Activated naive CD4-positive, alpha-beta T cell treated with anti-CD3 and anti-CD28 coated beads, Interleukin-2, amount 10 ng/mL, durations not matched to agents 5 hours and 36 hours (primary cell): ENCODE measurements at places on chromosomes 4 and X. TPM values are rescaled to one million over a fixed set of nuclear protein-coding genes. Genes with fewer than 3 reads are reported as not detected.

Gene IL15
- 1.1 TPM for total RNA-seq

Gene SLC49A3
- 0.31 TPM for total RNA-seq

Gene CAMK2D
- 38.6 TPM for total RNA-seq

Gene ASMT
- total RNA-seq = not detected

Gene ZNF630
- 1.2 TPM for total RNA-seq

Gene NALF2
- total RNA-seq = 1.8 TPM

Gene FGB
- not detected for total RNA-seq

Gene HS3ST1
- not detected for total RNA-seq

Gene CD40LG
- total RNA-seq = 72.7 TPM

Gene SYTL4
- not detected for total RNA-seq

Gene ZNF827
- 9.4 TPM for total RNA-seq

Gene BEND2
- not detected for total RNA-seq

Gene SPIN2A
- 0.89 TPM for total RNA-seq

Gene CHRNA9
- total RNA-seq = 0.29 TPM

Gene UGT2B15
- not detected for total RNA-seq

Gene GPR50
- not detected for total RNA-seq

Gene CCSER1
- not detected for total RNA-seq

Gene ARAP2
- total RNA-seq = 41.6 TPM

Gene PRDM8
- total RNA-seq = 7.4 TPM

Gene IGSF1
- not detected for total RNA-seq

Gene AFP
- not detected for total RNA-seq

Gene TMEM31
- not detected for total RNA-seq

Gene FHDC1
- 0.05 TPM for total RNA-seq

Gene RPA4
- total RNA-seq = 0.72 TPM
